ENCODE measurements at places on chromosomes 3 and 15. TPM values are rescaled to one million over a fixed set of nuclear protein-coding genes. Genes with fewer than 3 reads are reported as not detected.

Gene TRIM69
- total RNA-seq = 70.2 TPM

Gene CHRD
- not detected for total RNA-seq

- H3K4me3 ChIP-seq = no peak overlapping the region
- DNase-seq = no peak
- H3K36me3 ChIP-seq = no peaks in the 10 kb centered on the region
- no peak overlapping the region for H3K27ac ChIP-seq
- no peaks in the 10 kb centered on the region for H3K4me1 ChIP-seq
These were observed 26.9 kb upstream of the ATOSA start for GRCh38 chr15:52706091-52706490.

- H3K27ac ChIP-seq = peak overlapping the region; percentile 86
- H3K4me3 ChIP-seq = peak overlapping the region; percentile 82
- H3K4me1 ChIP-seq = peaks cover 82% of the 10 kb centered on the region
- peak; percentile 41 for DNase-seq
- H3K36me3 ChIP-seq = peaks cover 8% of the 10 kb centered on the region
These were observed 278.8 kb downstream of the FOXP1 start for GRCh38 chr3:71304684-71305083.

DNA sequence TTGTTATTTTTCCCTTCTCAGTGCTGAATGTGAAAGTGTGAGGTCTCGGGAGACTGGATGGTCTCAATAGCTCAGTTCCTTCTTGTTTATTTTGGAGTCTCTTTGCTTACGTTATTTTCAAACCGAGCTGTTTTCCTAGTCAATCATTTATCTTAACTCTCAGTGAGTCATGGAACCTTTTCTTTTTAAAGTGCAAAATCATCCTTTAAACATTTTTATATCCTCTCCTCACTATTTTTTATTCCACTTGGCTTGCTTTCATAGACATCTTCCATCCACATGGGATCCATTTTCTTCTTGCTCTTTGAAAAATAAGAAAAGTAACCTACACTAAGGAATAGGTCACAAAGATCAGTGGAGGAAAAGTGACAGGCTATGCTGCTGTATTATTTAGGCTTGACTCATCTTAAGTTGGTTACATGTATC lies 497.8 kb downstream of the NAALADL2 start:
- no peak overlapping the region for H3K4me3 ChIP-seq
- no peaks in the 10 kb centered on the region for H3K36me3 ChIP-seq
- no peaks in the 10 kb centered on the region for H3K4me1 ChIP-seq

- no peak overlapping the region for H3K4me3 ChIP-seq
- no peak for DNase-seq
- H3K27me3 ChIP-seq = no peaks in the 10 kb centered on the region
- no peak overlapping the region for H3K27ac ChIP-seq
These were observed 226.7 kb upstream of the MCTP2 start for GRCh38 chr15:94004697-94005096.

Gene CACNA1D
- total RNA-seq = 0.33 TPM

Gene UNC45A
- total RNA-seq = 69.8 TPM

- no peak overlapping the region for H3K27ac ChIP-seq
- no peak for DNase-seq
- peaks cover 17% of the 10 kb centered on the region for H3K4me1 ChIP-seq
These were observed 317.1 kb upstream of the TGFBR2 start for GRCh38 chr3:30289324-30289723.

Gene PLA1A
- not detected for total RNA-seq

Gene PRICKLE2
- total RNA-seq = not detected

DNA sequence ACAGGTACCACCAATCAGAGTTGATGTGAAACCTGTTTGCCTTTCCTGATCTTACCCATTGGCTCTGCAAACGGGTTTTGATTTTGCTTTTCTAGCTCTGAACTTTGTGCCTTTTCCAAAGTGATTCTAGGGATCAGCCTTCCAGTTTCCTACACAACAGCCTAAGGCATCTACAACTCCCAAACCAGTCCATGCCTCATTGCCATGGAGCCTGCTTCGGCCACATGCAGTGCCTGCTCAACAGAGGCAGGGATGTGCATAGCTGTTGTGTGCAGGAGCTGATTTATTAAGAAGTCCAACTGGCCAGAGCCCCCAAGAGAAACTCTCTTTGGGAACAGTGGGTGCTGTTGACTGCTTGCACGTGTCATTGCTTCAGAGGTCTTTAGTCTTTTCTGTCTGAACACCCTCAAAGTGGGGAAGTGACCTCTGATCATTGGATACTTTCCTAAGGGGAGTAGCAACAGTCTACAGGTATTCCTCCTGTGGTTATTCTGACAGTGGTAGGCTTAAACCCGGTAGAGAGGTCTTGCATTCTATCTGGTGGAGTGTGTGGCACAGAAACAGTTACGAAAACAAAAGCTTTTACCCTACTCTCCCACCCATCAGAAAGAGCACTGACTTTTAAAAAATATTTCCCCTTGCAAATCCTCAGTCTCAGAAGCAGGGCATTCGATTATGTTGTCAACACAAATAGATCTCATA lies 36.6 kb upstream of the THSD4 start:
- peaks cover 3% of the 10 kb centered on the region for H3K27me3 ChIP-seq
- no peak overlapping the region for H3K27ac ChIP-seq
- no peaks in the 10 kb centered on the region for H3K4me1 ChIP-seq
- no peak for DNase-seq
- no peaks in the 10 kb centered on the region for H3K36me3 ChIP-seq

DNA sequence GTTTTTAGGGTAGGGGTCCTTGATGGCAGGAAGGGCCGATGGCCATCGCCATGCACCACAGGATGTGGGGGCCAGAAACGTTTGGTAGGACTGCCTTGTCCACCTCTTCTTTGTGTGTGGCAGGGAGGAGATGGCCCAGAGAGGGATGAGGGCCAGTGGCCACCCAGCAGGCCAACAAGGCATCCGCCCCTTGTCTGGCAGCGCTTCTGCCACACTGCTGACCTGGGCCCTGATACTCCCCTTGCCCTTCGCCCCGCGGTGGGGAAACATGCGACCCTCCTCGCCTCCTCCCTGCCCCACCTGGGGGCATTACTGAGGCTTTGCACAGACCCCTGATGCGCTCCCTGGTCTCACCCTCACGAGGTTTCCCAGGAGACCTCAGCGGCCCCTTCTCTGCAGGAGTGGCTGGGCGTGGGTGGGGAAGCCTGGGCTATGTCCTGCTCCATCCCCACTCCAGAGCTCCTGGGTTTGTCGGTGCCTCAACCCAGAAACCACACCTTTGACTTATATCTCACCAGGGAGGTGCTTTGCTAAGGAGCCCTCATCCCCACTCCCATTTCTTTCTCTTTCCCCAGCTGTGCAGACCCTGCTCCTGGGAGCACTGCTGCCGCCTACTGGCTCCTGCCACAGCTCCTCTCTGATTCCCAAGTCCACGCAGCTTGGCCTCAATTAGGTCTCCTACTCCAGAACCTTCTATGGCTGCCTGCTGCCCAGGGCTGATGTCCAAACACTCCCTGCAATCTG lies 38.7 kb downstream of the FEM1B start:
- H3K36me3 ChIP-seq = no peaks in the 10 kb centered on the region
- peak overlapping the region; percentile 3 for H3K27ac ChIP-seq
- no peaks in the 10 kb centered on the region for H3K27me3 ChIP-seq
- no peak overlapping the region for H3K4me3 ChIP-seq
- DNase-seq = no peak

DNA sequence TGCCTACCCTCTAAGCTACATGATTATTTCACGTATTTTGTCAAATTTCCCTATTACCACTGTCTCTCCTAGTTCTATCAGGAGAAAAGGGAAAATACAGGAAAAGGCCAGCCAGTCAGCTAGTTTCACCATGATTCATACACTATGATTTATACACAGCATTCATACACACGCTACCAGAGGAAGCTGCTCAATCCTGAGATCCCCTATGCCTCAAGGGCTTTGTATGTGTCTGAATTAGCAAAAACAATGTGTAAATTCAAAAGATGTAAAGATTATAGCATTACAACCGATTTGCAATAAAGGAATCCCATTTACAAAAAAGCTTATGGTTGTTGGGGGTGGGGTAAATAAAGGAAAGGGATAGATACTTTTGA lies 3.1 kb upstream of the ACKR4 start:
- DNase-seq = no peak
- no peak overlapping the region for H3K4me3 ChIP-seq
- no peaks in the 10 kb centered on the region for H3K27me3 ChIP-seq
- peaks cover 2% of the 10 kb centered on the region for H3K4me1 ChIP-seq

Gene LXN
- total RNA-seq = 9.3 TPM

GRCh38 chr3:120163816-120164215 lies 69.6 kb upstream of the GSK3B start:
- H3K4me3 ChIP-seq = no peak overlapping the region
- H3K27me3 ChIP-seq = peaks cover 6% of the 10 kb centered on the region
- no peaks in the 10 kb centered on the region for H3K36me3 ChIP-seq
- no peaks in the 10 kb centered on the region for H3K4me1 ChIP-seq

DNA sequence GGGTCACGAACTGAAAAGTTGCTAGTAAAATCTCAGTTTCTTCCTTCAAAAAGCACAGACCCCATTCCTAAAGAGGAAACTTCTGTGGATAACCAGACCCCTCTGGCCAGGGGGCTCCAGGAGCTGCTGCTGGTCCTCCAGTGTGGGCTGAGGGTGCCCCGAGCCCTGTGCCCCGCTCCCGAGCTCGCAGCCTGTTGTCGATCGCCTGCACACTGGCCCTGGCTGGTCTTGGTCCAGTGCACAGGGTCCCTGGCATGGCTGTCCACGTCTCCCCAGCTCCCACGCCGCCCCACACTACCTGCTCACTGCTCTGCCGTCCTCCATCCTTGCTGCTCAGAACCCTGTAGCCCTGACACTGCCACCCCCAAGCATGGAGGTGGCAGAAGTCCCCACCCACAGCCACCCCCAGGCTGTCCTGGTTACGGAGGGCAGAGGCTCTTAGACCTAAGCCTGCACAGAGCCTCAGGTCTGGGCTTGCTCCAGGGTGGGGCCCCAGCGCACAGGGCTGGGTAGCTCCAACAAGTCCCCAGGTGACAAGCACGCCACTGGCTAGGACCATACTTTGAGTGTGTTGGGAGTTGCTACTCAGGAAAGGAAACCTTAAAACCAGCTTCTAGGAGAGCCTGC lies 87.0 kb downstream of the PLXNA1 start:
- H3K36me3 ChIP-seq = no peaks in the 10 kb centered on the region
- no peak for DNase-seq
- no peak overlapping the region for H3K4me3 ChIP-seq
- peaks cover 2% of the 10 kb centered on the region for H3K27me3 ChIP-seq

GRCh38 chr15:66006986-66007385 lies 137.7 kb downstream of the RAB11A start:
- no peaks in the 10 kb centered on the region for H3K4me1 ChIP-seq
- no peak overlapping the region for H3K27ac ChIP-seq
- DNase-seq = no peak
- no peaks in the 10 kb centered on the region for H3K36me3 ChIP-seq

DNA sequence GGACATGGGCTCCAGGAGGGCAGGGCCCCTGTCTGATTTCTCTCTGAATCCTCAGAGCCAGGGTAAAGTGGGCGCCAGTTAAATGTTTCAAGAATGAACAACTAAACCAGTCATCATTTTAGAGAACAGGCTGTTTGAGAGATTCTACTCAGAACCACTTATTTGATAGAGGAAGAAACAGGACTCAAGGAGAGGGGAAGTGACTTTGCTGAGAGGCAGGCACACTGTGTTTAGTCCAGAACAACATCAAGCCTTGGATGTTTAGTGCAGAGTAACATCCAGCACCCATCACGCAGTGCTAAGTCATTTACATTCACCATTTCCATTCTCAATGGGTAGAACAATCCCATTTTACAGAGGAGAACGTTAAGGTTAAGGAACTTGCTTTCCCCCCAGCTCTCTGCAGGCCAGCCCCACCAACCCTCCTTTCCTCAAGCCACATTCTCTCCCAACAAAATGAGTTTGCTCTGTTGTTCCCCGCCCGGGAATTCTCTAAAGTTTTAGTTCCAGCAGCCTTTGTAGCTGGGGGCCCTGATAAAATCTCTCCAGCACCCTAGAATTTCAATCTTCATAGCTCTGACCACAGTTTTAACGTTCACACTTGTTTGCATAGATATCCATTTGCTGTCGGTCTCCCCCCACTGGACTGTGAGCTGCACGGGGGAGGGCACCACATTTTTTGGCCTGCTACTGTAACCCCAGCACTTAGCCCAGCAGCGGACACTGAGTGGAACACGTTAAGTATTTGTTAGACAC lies 962 bp downstream of the NMNAT3 start:
- H3K27me3 ChIP-seq = peaks cover 5% of the 10 kb centered on the region
- no peak for DNase-seq

DNA sequence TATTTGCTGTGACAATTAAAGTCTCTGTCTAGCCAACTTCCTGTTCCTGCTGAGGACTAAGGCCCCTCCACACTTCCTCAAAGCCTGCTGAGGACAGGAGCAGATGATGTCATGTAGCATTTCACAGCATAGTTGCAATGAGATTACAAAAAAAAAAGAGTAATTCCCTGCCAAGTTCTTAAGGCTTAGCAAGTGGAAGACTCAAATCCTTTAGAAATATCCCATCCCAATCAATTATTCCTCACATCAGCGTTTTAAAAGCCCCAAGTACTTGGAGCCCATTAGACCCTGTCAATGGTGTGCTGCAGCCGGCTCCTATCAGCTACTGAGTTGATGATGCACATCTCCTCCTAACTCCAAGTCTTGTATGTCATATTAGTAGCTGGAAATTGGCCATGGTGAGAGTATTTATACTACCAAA lies 51.7 kb downstream of the TRANK1 start:
- peak overlapping the region; percentile 75 for H3K27ac ChIP-seq
- H3K4me1 ChIP-seq = peaks cover 49% of the 10 kb centered on the region
- peaks cover 95% of the 10 kb centered on the region for H3K36me3 ChIP-seq

- no peak overlapping the region for H3K27ac ChIP-seq
- peaks cover 57% of the 10 kb centered on the region for H3K36me3 ChIP-seq
- no peaks in the 10 kb centered on the region for H3K27me3 ChIP-seq
- no peak for DNase-seq
- H3K4me3 ChIP-seq = no peak overlapping the region
These were observed 8.6 kb downstream of the ZXDC start for GRCh38 chr3:126466886-126467610.

GRCh38 chr15:34461730-34462129 lies 24.1 kb upstream of the GOLGA8A start:
- no peak for DNase-seq
- no peak overlapping the region for H3K27ac ChIP-seq
- no peak overlapping the region for H3K4me3 ChIP-seq
- H3K4me1 ChIP-seq = no peaks in the 10 kb centered on the region

GRCh38 chr3:74129056-74129455 lies 485.4 kb downstream of the CNTN3 start:
- no peaks in the 10 kb centered on the region for H3K27me3 ChIP-seq
- no peak for DNase-seq
- no peaks in the 10 kb centered on the region for H3K4me1 ChIP-seq
- no peak overlapping the region for H3K27ac ChIP-seq
- H3K36me3 ChIP-seq = no peaks in the 10 kb centered on the region
- H3K4me3 ChIP-seq = no peak overlapping the region

Gene LRRC2
- 0.29 TPM for total RNA-seq

- H3K4me1 ChIP-seq = peaks cover 11% of the 10 kb centered on the region
- peak overlapping the region; percentile 60 for H3K27ac ChIP-seq
- DNase-seq = no peak
- peaks cover 66% of the 10 kb centered on the region for H3K27me3 ChIP-seq
- H3K36me3 ChIP-seq = no peaks in the 10 kb centered on the region
These were observed 397 bp downstream of the PLXND1 start for GRCh38 chr3:129605922-129606635.

GRCh38 chr15:38414357-38414756 lies 39.6 kb upstream of the FAM98B start:
- no peak for DNase-seq
- no peak overlapping the region for H3K27ac ChIP-seq
- H3K4me1 ChIP-seq = no peaks in the 10 kb centered on the region
- peaks cover 56% of the 10 kb centered on the region for H3K27me3 ChIP-seq

Gene GUCA1C
- total RNA-seq = not detected
